Mammary epithelial cell (primary cell): ENCODE measurements at places on chromosomes 13 and 19. TPM values are rescaled to one million over a fixed set of nuclear protein-coding genes. Genes with fewer than 3 reads are reported as not detected.
A peak's percentile ranks its signal among the peaks of the same experiment; 100 is the strongest.

GRCh38 chr19:10815969-10816644, 19.9 kb downstream of the TMED1 start:
- no peak for DNase-seq

- no peak for DNase-seq
Observed at GRCh38 chr19:4871711-4872110, 4.2 kb upstream of the PLIN3 start.

The HNRNPL gene
- total RNA-seq: 356 and 391 TPM in 2 replicates

The ZNF554 gene
- total RNA-seq: 5.8 TPM

DNA sequence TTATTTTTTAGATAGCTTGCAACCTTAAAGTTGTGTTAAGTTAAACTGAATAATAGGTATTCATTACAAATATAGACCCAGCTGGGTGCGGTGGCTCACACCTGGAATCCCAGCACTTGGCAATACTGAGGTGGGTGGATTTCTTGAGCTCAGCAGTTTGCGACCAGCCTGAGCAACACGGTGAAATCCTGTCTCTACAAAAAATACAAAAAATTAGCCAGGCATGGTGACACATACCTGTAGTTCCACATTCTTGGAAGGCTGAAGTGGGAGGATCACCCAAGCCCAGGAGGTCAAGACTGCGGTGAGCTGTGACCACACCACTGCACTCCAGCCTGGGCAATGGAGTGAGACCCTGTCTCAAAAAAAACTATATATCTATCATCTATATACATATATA, 386.5 kb downstream of the PCDH17 start:
- DNase-seq: no peak

The DNAJC15 gene
- 9.3 TPM for total RNA-seq

DNA sequence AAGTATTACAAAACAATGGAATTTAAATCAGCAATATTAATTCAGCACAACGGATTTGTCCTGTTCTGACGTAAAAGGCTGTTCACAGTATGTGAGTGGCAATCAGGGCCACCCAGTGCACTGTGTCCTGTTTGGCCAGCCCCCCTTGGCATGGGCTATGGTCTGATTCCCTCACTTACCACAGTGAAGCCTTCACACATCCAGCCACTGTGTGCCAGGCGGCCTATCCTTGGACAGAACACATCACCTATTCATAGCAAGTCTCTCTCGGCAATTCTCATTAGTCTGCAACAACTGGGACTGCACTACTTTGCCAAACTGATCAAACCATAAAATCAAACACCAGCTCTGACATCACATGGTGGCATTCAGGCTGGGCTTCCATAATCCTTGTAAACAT, 221.5 kb upstream of the TSHZ3 start:
- DNase-seq: no peak

The PROZ gene
- not detected in 2 replicates for total RNA-seq

DNA sequence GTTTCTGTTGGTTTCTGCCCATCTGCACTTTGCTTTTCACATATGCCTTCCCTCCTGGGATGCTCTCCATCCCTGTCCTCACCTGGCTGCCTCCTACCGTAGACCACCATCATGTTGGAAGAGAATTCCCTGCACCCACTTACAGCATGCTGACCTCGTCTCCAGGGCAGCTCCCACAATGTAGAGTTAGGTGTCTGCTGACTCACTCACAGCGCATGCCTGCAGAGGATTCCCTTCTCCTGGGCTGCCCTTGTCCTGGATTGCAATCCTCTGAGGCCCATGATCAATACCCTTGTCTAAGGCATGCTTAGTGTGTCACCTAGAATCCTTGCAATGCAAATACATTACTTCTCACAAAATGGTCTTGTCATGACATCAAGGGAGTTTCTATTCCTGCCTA, 43.6 kb downstream of the STOML3 start:
- DNase-seq: peak; percentile 19

DNA sequence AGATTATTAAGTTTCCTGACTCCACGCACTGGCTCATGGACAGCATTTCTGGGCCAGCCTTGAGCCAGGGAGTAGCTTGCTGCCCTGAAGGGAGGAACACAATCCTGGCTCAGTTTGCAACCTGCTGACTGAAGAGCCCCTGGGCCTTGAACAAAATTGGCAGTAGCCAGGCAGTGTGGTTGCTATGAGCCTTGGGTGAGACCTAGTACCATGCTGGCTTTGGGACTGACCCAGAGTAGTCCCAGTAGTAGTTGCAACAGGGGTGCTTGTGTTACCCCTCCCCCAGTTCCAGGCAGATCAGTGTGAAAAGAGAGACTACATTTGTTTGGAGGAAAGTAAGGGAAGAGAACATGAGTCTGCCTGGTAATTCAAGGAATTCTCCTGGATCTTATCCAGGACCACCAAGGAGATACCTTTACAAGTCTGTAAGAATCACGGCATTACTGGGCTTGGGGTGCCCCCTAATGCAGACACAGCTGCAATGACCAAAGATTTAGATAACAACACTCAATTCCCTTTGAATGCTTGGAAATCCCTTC, 22.0 kb downstream of the ITGBL1 start:
- DNase-seq: no peak

The ZNF709 gene
- total RNA-seq: 0.82 and 1.1 TPM in 2 replicates

- no peak for DNase-seq
Observed at GRCh38 chr19:39818626-39819097, 15.3 kb downstream of the DYRK1B start.

The GPR108 gene
- 95.9 and 116 TPM in 2 replicates for total RNA-seq

DNA sequence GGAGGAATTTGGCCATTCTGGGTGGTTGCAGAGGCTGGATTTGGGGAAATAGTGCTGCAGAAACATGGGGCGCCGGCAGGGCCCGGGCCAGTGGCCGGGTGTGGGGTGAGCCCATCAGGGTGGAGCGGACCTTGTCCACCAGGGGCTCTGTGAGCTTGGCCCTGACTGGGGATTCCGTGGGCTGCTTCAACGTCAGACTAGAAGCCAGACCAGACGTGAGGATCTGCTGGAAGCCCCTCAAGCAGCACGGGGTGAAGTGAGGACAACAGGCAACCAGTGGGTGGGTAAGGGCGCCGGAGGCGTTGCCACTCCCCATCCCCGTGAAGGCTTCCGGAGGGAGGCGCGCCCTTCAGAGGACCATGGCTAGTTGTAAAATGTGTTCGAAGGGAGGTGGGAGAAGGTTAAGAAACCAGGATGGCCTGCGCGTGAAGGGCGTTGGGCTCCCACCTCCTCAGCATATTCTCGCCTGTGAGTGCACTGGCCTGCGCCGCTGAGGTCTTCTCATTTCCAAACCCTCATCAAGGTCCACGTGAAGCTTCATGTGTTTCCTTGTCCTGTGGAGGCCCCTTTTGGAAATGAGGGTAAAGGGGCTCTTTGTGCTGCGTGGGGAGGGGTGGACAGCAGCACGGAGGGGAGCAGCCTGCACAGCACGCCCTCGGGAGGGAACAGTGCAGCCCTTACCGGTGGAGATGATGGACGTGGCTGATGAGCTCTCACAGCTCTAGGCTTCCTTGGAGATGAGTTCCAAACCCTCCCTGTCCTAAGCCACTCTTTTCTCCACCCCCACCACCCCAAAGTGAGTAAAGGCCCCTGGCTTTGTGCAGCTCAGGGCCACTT, 8.3 kb downstream of the TEX29 start:
- DNase-seq: no peak

DNA sequence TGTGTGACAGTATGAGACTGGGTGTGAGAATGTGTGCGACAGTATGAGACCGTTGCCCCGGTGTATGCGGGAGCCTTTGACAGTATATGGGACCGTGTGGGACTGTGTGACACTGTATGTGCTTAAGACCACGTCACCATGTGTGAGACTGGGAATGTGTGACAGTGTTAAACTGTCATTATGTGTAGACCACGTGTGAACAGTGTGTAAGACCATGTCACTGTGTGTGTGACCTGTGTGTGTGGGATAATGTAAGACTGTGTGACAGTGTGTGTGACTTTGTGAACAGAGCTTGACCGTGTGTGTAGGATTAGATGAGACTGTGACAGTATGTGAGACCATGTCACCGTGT, 549 bp downstream of the ZNF583 start:
- DNase-seq: no peak

GRCh38 chr19:42422901-42423461, 4.2 kb downstream of the LIPE start:
- peak; percentile 34 for DNase-seq

- DNase-seq: no peak
Observed at GRCh38 chr19:29329460-29330134, 116.6 kb upstream of the UQCRFS1 start.

GRCh38 chr13:45258334-45258675, 57.5 kb upstream of the KCTD4 start:
- no peak for DNase-seq

The RNF113B gene
- total RNA-seq: not detected in 2 replicates

The ACP7 gene
- 4.4 and 6.0 TPM in 2 replicates for total RNA-seq

- DNase-seq: peak; percentile 28
Observed at GRCh38 chr13:34750078-34750931, 191.8 kb upstream of the NBEA start.

The CLEC4M gene
- not detected for total RNA-seq

DNA sequence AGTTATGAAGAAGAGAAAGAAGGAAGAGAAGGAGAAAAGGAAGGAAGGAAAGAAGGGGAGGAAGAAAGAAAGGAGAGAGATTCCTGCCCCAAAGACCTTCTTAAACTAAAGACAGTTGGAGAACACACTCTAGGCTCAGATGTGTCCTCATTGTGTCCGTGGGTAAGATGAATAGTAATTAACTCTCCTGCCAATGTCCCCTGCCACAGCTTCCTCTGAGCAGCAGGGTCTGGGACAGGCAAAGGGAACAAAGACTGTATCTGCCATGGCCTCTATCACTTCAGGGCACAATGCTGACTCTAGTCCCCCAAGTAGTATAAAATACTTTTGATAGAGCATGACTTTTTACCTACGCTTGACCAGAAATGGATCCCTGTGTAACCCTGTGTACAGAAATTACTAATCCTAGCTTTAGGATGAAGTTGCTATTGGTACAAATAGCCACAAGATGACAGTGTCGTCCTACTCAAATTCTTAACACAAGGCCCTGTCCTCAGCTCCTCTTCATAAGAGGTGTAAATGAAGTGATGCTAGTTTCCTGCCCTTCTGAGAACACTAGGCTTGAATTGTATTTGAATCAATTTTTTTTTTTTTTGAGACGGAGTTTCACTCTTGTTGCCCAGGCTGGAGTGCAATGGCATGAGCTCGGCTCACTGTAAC, 186.2 kb upstream of the GPR12 start:
- peak; percentile 29 for DNase-seq

GRCh38 chr13:51849145-51850101, 4.4 kb upstream of the TMEM272 start:
- no peak for DNase-seq

- DNase-seq: peak; percentile 66
Observed at GRCh38 chr19:39996218-39996810, 546 bp upstream of the ZNF546 start.

DNA sequence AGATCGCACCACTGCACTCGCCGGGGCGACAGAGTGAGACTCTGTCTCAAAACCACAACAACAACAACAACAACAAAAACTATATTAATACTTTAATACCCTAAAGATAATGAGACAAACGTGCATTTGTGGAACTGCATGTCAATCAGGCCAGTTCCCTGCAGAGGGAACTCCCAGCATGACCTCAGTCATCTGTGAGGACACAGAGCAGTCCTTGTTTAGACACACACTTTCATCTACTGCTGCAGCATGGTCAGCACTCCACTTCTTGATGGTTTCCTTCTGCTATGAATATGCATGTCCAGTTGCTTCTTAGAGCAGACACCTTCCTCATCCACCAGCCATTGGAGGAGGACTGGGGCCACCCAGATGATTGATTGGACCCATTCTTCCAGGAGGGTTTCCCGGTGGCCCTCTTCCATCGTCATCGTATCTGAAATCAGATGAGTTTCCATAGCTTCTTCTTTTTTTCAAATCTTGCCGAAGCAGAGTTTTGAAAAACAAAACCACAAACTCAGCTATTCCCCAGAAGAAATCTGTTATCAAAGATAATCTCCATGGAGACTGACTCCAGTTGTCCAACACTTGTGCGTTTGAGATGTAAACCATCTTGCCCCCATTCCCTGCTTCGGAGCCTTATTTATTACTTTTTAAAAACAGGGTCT, 26.5 kb downstream of the ZNF607 start:
- DNase-seq: no peak

The SIRT2 gene
- total RNA-seq: 65.3 TPM

The LILRB2 gene
- total RNA-seq: not detected in 2 replicates

- DNase-seq: no peak
Observed at GRCh38 chr19:16184665-16185122, 516 bp upstream of the FAM32A start.

The ODAD3 gene
- 0.29 and 1.1 TPM in 2 replicates for total RNA-seq

DNA sequence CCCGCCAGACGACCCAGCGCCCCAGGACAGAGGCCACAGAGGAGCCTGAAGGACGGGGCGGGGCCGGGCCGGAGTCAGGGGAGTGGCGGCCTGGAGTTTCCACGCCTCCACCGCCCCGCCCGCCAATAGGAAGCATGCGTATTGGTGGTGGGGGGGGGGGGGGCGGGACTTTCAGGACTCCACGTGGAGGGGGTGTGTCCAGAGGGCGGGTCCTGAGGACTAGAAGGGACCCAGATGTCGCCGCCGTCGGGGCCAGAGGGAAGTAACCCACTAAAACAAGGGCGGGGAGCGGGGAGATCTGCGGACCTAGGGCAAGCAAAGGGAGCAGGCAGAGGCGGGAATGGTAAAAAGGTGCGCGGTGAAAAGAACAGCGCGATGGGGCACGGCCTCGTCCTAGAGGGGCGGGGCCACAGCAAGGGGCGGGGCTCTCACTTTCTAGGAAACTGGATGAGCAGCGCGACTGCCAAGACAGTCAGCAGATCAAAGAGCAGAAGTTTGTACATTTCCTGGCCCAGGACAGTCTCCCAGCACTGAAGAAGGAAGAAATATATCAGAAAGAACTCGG, 2.8 kb upstream of the LENG1 start:
- peak; percentile 42 for DNase-seq

DNA sequence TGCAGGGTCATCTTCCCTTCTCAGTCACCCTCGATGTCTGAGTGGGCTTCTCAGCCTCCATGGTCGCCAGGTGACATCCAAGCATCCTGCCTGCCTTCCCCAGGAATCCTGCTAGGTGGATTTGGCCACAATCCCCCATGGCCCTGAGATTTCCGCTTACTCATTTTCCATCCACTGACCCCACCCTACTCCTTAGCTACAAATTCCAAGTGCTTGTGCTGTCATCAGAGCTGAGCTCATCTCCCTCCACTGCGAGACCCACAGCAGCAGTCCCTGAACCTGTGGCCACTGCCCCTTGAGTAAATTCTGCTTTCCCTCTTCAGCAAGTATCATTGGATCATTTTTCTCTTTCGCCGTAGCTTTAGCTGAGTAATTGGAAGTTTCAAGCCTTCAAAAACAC, 90.5 kb upstream of the ANKRD10 start:
- no peak for DNase-seq

DNA sequence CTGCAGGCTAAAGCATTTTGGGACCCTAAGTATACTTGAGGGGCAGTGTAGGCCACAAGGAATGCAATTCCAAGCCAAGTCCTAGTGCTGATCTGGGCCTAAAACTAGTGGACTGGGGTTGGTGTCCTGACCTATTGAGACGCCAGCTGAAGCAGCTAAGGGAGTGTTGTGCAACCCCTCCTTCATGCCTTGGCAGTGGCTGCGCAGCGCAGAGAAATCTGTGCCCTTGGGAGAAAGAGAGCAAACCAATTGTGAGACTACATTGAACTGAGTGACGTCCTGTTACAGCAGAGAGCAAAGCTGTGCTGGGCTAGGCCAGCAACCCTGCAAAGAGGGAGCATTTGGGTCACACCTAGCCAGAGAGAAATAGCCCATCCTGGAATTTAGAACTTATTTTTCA, 2715.0 kb upstream of the PCDH20 start:
- DNase-seq: no peak
